Cardiac septum (tissue), 1 donor: ENCODE measurements at places on chromosomes 12 and 14. TPM values are rescaled to one million over a fixed set of nuclear protein-coding genes. Genes with fewer than 3 reads are reported as not detected.

MYL2 gene
- total RNA-seq = 24,495 TPM

AMDHD1 gene
- 0.38 TPM for total RNA-seq

PLEKHD1 gene
- 0.13 TPM for total RNA-seq

ZC2HC1C gene
- 5.2 TPM for total RNA-seq

RASSF9 gene
- total RNA-seq = 9.1 TPM

OR10AD1 gene
- not detected for total RNA-seq

GAS2L3 gene
- 2.8 TPM for total RNA-seq

YARS2 gene
- 11.6 TPM for total RNA-seq

MIPOL1 gene
- total RNA-seq = 7.9 TPM

ADGRD1 gene
- 54.6 TPM for total RNA-seq

C12orf56 gene
- total RNA-seq = not detected

DHRS4 gene
- total RNA-seq = 26.0 TPM

TSPAN11 gene
- 1.9 TPM for total RNA-seq

KRT82 gene
- total RNA-seq = not detected

EML5 gene
- total RNA-seq = 0.24 TPM

PRR4 gene
- 2.6 TPM for total RNA-seq

JDP2 gene
- 13.4 TPM for total RNA-seq

SOAT2 gene
- not detected for total RNA-seq

RTL1 gene
- not detected for total RNA-seq

CLEC4C gene
- not detected for total RNA-seq

ACOT6 gene
- total RNA-seq = not detected

SERPINA5 gene
- 1.2 TPM for total RNA-seq

IKBIP gene
- total RNA-seq = 7.1 TPM

PLEKHG7 gene
- not detected for total RNA-seq

GDF3 gene
- total RNA-seq = 0.46 TPM
